Suppressor macrophage treated with lipopolysaccharide for 4 hours (primary cell): ENCODE measurements at places on chromosomes 4 and X.

- DNase-seq: peak; percentile 67
Observed at GRCh38 chrX:47482512-47483305, at the start of gene ZNF41. Gene ZNF41, minus strand, starts transcription at chrX:47483222. Its CDS starts 15,741 bp downstream, at chrX:47467481.

- DNase-seq: no peak
Observed at GRCh38 chr4:161841759-161842158, 322.0 kb downstream of the FSTL5 start.

DNA sequence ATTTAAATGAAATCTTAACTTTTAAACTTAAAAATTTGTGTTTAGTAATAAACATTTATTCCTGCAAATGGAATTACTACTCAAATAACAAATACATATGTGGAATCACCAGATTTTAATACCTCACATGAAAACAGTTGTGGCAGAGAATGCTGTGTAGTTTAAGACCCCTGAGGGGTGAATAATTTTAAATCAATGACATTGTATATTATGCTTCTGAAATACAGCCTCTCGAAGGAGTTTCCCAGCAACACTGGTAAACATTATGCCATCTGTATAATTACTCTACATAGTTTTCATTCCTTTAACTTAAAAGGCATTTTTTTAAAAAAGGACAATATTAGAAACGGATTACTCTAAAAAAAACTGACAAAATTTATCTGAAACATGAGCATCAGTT lies 2313.3 kb downstream of the ARAP2 start:
- no peak for DNase-seq

DNA sequence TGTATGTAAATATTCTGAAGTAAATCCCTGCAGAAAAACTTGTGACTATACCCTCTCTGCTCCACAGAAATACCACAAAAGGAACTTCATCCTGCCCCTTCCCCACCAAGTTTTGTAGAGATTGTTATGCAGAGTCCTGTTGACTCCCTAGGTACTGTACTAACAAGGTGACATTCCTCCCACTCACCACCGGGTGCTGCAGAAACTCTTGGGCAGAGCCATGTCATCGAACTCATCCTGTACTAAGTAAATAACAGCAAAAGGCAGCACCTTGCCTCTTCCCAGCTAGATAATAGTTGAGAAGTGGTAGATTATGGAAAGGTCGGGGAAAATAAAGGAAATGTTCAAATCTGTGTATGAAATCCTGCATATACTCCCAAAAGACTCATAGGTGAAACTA lies 233.3 kb downstream of the STPG2 start:
- DNase-seq: no peak

GRCh38 chr4:38759113-38759789 lies 23.5 kb downstream of the TLR10 start:
- DNase-seq: peak; percentile 73

GRCh38 chrX:17976955-17977354 lies 115.9 kb upstream of the RAI2 start:
- DNase-seq: no peak

DNA sequence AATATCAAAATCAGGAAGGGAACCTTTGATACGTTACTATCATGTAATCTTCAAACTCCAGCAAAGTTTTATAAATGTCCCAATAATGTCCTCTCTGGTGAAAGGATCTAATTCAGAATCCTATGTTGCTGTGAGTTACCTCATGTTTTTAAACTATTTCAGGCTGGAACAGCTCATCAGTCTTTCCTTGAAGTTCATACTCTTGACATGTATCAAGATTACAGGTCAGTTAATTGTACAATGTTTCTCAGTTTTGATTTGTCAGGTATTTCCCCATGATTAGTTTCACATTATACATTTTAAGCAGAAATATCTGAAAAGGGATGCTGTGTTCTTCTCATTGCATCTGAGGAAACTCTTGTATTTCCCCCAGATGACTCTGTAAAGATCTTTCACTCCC lies 136.5 kb upstream of the HS3ST1 start:
- DNase-seq: no peak

DNA sequence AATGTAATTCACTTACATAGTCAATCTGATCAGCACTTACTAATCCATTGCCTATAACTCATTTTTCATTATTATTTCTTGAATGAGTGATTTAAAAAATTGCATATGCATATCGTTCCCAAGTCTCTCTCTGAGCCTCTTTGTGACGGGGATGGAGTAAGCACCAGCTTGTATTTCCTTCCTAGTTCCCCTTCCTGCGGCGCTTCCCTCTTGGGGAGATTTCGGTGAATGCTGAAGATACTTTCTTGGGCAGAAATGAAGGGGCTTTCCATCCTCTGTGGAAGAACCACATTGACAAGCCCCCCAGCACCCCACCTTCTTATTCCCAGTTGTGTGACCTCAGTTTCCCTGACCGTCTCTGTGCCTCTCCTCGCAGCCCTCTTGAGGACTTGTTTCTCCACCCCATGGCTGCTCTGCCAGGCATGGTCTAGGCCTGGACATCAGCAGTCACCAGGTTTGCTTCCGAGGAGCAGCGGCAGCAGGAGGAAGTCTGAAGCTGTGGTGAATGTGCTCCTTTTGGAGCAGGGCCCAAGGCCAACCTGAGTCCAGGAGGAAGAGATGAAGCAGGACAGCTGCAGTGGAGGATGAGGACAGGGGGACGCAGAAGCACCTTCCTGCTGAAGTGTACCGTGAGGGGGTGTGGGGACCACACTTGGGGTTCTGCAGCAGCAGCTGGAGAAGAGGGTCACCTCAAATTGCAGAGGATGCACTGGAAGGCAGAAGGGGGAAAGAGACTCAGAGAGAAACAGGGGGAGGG lies 124.9 kb downstream of the IRF2 start:
- DNase-seq: no peak

- no peak for DNase-seq
Observed at GRCh38 chrX:123487669-123488068, 245.2 kb downstream of the THOC2 start.

DNA sequence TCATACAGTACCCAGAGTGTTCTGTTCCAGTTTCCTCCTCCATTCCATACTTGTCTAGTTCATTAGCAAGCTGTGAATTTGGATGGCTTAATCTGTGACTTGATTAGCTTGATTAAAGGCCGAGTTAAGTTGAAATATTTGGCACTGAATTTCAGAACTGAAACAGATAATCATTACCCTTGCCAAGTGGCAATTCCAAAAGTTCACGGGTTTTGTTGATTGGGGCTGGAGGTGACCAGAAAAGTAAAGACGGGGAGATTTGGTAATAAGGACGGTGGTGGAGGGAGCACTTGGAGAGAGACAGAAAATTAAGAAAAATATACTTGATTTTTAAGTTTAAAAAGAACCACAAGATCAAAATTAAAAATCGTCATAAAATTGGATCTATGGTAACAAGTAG lies 21.9 kb upstream of the KLHL2 start:
- DNase-seq: no peak

DNA sequence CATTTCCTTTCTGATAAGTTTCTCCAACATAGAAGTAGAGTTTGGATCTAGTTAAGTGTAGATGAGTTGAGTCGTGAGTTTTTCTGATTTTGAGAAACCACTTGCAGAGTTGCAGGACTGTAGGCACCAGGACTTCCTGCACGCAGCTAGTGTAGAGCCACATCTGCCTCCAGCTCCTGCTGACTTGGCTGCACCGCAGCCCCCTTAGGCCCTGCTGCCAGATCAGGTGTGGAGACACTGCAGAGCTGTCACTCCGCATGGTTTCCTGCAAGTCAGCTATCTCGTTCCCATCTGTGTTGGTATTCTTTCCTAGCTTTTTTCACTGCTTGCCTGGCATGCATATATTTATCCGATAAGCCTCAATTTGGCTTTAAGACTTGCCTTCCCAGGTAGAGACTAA lies 48.9 kb downstream of the PCDH7 start:
- no peak for DNase-seq

DNA sequence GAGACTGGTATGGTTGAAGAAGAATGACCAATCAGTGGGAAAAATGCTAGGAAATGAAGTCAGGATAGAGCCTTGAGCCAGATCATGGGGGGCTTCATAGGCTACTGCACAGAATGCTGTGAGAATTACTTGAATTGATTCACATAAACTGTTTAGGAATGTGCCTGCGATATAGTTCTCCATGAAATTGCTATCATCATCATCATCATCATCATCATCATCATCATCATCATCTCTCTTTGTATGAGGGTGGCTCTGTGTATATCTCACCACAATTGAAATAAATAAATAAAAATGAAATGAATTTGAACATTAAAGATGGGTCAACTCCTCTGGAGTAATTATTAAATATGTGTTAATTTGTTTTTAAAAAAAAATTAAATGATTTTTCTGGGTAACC lies 148.6 kb upstream of the LEF1 start:
- DNase-seq: no peak

GRCh38 chr4:30728311-30728710 lies 8.1 kb downstream of the PCDH7 start:
- no peak for DNase-seq

DNA sequence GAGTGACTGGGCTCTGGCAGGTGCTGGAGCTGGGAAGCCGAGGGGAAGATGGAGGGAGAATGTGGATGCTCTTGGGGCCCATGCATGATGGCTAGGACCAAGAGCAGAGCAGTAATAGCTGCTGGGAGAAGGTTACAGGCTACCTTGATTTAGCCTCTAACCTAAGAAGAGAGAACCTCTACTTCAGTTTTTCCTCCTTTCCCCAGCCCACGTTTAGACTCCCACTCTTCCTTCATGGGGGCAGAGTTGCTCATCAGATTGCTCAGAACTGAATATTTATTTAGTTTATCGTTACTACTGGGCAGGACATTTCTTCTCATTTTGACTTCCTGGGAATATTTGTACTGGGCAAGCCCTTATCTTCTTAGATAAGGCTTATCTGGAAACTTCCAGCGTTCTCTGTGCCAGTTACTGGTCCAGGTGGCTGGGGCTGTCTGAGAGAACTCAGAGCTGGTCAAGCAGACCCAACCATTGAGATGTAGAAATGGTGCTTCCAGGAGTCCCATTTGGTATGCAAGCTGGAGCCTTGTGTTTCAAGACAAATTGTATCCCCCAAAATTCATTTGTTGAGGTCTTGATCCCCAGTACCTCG lies 442.9 kb upstream of the BOD1L1 start:
- DNase-seq: no peak

DNA sequence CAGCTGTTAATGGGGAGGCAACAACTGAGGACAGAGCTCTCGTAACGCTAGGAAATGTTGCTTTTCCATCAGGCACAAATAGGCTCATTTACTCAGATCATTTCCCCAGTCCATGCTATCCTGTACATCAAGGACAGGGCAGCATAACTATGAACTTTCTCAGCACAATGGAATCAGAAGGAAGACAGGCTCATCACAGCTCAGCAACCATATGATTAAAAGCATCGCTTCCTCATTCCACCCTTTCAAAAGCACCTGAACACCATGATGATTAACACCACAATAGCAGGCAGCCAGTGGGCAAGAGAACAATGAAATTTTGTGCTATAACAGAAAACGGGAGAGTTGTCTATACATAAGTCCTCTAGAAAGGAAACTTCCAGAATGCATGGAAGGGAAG lies 297.8 kb downstream of the ZNF674 start:
- no peak for DNase-seq

DNA sequence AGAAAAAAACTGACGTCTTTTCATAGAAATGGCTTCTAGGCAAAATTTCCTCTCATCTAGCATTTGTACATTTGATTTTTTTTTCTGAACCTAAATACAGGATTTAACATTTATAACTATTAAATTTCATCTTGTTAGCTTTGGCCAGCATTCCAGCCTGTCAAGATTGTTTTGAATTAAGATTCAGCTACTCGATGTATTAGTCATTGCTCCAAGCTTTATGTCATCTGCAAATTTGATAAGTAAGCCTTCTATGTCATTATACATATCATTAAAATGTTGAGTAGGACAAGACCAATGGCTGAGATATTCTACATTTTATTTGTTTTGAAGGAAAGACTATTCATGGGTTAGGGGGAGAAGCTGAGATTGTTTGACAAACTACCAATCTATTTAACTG lies 46.7 kb downstream of the DDX53 start:
- DNase-seq: no peak

GRCh38 chrX:153029875-153030274 lies 26.4 kb upstream of the PNMA3 start:
- no peak for DNase-seq

- no peak for DNase-seq
Observed at GRCh38 chrX:70554523-70554922, 109.9 kb downstream of the DLG3 start.

DNA sequence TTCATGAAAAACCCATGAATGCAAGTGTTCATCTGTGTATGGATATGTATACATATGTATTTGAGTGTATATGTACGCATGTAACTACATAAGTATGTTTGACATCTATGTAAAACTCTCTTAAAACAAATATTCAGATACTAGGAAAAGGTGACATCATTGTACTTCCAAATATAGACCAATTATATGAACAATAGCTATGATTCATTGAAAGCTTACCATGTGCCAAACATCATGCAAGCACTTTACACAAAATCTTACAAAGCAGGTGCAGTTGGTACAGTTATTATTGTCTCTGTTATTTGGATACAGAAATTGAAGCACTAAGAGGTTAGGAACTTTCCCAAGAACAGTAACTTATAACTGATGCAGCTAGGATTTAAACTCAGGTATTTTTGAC lies 21.4 kb downstream of the MAGEB17 start:
- DNase-seq: no peak

- DNase-seq: no peak
Observed at GRCh38 chrX:140342410-140342809, 162.5 kb downstream of the SOX3 start.

DNA sequence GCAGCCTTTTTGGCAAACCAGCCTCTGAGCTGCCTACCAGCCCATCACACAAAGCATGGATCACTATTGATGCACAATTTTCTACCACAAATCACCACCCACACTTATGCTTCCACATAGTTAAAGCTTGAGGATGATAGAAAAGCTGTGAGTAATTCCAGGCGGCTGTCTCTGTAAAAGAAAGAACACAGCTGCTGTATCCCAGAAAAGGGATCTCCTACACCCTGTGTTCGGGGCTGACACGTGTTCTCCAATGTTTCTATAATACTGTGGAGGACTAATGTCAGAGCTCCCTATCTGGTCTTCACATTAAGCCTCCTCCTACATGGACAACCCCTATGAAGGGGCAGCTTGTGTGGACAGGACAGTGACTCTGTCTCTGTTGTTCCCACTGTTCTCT lies 12.5 kb upstream of the BRS3 start:
- no peak for DNase-seq

DNA sequence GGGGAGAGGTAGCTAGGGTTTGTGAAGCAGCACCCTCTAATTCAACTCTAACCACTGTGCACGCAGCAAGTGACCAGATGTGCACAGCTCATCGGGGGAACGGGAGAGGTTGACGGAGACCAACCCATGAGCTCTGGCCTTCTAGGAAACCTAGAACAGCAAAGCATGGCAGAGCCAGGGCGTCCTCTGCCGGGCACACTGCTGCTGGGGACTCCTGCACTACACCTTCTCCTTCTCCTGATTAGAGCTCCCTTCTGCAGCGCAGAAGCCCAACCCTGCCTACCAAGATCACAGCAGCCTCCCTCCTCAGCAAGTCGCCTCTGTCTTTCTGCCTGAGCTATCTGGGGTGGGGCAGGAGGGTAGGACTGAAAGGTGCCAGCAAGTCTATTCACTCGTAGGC lies 252.3 kb upstream of the PSAPL1 start:
- no peak for DNase-seq

GRCh38 chr4:47538111-47538824 lies 53.2 kb downstream of the ATP10D start:
- DNase-seq: peak; percentile 27
